ENCODE measurements at places on chromosomes 3 and 15.
A peak's percentile ranks its signal among the peaks of the same experiment; 100 is the strongest.

- DNase-seq: no peak
Observed at GRCh38 chr15:70192490-70192889, 94.8 kb upstream of the TLE3 start.

GRCh38 chr15:70870051-70870450, 16.1 kb upstream of the LARP6 start:
- no peak for DNase-seq

DNA sequence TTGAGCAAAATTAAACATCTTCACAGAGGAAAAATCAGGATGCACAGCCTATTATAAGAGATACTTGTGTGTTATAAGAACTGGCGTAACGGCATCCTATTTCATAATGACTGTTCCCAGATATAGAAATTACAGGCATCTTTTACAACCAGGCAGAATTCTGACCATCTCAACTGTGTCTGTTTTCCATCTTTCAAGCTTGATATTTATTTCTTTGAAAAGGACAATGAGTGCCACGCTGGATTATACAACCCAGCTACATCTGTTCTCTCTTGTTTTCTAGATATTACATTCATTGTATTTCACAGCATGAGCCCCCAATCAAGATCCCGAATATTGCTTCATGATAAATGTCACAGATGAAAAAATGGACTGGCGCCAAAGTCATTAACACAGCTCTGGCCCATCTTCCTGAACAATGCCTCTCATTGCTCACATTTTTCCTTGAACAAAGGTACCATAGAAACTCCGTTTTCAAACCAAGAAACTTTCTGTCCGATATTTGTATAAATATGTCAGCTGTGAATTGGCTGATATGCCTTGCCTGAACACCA, 420.6 kb downstream of the TBL1XR1 start:
- no peak for DNase-seq

DNA sequence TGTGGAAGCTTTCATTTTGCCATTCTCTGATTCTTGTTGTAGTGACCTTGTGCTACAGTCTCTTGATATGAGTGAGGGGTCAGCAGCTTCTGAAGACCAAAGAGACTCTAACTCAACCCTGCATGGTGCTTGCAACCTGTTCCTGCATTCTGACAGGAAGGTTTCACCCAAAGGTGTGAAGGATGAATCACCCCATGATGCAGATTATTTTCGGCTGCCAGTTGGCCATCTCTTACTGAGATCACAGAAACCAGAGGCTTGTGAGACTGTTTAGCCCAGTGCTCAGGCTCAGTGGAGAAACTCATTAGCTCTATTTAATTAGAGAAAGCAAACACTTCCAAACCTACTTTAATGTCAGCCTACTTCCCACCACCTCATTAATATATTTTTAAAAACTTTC, 29.2 kb upstream of the TPRG1 start:
- no peak for DNase-seq

- DNase-seq: no peak
Observed at GRCh38 chr15:79089890-79090486, 592 bp downstream of the RASGRF1 start.

GRCh38 chr3:195774917-195775316, 36.8 kb downstream of the MUC4 start:
- DNase-seq: peak; percentile 14

GRCh38 chr3:42122261-42123011, 31.3 kb downstream of the TRAK1 start:
- no peak for DNase-seq

DNA sequence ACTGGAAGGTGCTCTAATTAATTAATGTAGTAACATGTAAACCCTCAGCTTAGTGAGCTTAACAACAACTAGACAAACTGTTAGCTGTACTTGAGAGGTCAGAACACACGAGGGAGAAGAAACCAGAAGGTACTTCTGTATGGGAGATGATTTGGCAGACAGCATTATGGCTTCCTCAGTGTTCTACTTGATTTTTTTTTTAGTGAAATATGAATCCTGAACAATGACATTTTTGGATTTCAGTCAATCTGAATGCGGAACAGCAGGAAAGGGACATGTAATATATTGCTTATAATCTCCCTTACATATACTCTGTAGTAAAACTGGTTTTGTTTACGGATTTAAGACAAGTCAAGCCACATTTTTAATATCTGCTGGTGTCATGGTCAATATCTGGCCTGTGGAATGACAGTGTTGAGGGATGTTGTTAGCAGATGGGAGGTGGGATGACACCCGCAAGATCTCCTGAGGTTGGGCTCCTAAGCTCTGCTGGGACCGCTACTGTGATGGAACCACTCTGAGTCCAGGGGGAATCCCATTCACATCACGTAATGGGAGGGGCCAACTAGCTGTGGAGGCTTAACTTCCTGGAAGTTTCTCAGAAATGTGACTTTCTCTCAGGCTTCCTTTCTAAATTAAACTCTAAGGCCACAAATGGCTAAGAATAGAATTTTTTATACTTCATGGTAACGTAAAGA, 18.7 kb downstream of the TNFAIP8L3 start:
- DNase-seq: peak; percentile 68

DNA sequence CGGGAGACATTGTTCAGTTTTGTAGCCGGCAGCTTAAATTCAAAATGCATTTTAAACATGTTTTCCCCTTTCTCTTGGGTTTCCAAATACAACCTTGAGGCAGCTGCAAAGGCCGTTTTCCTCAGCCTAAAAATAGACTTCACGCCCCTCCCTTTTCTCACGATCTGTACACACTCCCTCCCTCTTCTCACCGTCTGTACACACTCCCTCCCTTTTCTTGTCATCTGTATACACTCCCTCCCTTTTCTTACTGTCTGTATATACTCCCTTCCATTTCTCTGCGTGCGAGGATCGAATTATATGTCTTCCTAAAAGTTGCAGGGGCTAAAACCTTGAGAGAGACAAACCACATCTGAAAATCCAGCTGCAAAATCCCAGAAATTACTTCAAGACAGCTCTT, 8.9 kb downstream of the MUC4 start:
- DNase-seq: no peak

DNA sequence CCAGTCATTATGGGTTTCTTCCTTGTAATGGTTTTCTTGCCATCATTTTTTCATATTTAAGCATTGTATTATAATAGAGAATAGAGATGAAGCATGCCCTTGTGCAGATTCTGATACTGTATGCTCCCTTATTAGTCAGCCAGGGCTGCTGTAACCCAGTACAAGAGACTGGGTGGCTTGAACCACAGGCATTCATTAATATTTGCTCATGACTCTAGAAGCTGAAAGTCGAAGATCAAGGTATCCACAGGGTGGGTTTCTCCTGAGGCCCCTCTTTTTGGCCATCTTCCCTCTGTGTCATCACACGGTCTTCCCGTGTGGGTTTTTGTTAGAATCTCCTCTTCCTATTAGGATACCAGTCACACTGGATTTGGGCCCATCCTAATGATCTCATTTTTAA, 74.5 kb downstream of the FOXP1 start:
- no peak for DNase-seq

GRCh38 chr3:69463531-69463930, 77.6 kb upstream of the FRMD4B start:
- no peak for DNase-seq

- no peak for DNase-seq
Observed at GRCh38 chr15:45777781-45778180, 143.0 kb downstream of the SQOR start.

DNA sequence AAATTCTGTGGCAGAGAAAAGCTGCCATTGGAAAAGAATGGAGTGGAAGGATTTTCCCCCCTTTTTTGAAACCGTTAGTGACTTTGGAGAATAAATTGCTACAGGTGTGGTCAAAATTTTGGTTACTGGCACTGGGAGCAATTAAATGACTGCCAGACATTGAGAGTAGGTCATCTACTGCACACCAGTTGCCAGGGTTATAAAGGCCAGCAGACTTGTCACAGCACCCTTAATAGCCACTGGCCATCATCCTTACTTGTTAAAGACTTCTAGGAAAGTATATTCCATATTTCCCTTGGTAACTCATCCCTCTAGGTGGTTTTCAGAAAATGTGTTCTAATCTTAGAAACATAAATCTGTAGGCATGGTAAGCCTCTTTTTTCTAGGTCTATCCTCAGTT, 8.0 kb downstream of the PIK3CA start:
- DNase-seq: no peak

GRCh38 chr15:25846377-25846776, 16.8 kb downstream of the ATP10A start:
- DNase-seq: no peak

DNA sequence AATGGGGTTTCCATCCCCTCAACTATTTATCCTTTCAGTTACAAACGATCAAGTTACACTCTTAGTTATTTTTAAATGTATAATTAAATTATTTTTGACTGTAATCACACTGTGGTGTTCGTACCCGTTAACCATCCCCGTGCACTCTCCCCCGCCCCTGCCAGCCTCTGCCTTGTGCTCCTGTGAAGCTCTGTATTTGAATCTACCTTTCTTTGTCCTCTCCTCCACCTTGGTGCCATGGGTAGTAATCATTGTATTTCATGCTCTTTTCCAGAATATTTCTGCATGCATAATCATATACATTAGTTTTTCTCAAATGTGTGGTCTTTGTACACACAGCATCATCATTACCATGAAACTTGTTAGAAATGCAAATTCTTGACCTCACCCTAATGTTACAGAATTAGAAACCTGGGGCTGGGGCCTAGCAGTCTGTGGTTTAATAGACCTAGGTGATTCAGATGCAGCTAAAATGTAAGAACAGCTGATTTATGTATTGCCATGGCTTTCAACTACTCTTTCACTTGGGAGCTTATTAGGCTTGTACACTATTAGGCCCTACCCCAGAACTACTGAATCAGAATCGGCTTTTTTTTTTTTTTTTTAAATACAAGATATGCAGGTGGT, 91.5 kb downstream of the STT3B start:
- no peak for DNase-seq

- DNase-seq: no peak
Observed at GRCh38 chr15:84702961-84703482, 12.9 kb downstream of the SEC11A start.

GRCh38 chr3:45881078-45882022, 5.0 kb upstream of the CCR9 start:
- no peak for DNase-seq

- no peak for DNase-seq
Observed at GRCh38 chr15:67524235-67524634, 3.3 kb downstream of the C15orf61 start.

DNA sequence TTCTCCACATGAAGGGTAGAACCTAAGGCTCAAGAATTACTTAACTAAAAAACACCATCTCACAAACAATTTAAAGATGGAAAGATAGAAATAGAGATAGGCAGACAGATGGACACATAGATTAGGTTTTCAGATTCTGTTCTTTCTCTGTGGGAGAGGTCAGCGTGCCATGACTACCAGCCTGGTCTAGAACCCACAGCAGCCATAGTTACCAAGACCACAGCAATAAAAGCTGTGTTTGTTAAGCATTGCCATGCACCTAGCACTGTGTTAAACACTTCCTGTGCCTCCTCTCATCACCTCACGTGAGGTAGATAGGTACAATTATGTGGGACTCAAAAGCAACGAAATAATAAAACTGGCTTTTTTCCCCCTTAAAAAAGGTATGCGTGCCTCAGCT, 83.1 kb upstream of the TSEN2 start:
- DNase-seq: no peak

GRCh38 chr3:43163895-43164493, 58.1 kb upstream of the POMGNT2 start:
- DNase-seq: no peak

DNA sequence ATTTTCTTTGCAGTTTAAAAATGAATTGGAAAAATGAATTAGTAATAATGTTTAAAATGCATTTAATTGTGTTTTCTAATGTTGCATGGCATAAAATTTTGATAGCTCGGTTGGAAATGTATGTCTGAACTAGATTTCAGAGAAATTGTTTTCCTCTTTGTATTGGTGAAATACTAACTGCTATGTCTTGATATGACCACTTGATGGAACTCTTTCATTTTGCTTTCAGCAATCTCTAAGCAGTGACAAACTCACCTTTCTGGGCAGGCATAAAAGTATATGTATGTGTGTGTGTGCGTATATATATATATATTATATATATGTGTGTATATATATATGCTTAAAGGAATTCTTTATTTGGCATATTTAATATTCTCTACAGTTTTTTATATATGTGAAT, 239.3 kb upstream of the ZNF717 start:
- DNase-seq: no peak

- DNase-seq: no peak
Observed at GRCh38 chr3:87247430-87247773, 20.3 kb downstream of the CHMP2B start.

GRCh38 chr15:80789796-80790195, 10.6 kb downstream of the CEMIP start:
- no peak for DNase-seq

GRCh38 chr15:99580076-99580475, 14.3 kb downstream of the MEF2A start:
- no peak for DNase-seq

- no peak for DNase-seq
Observed at GRCh38 chr3:10816019-10816862, at the start of gene SLC6A11. TSS of gene SLC6A11 (plus strand) at chr3:10816228. CDS start at chr3:10816266, 38 bp downstream.

DNA sequence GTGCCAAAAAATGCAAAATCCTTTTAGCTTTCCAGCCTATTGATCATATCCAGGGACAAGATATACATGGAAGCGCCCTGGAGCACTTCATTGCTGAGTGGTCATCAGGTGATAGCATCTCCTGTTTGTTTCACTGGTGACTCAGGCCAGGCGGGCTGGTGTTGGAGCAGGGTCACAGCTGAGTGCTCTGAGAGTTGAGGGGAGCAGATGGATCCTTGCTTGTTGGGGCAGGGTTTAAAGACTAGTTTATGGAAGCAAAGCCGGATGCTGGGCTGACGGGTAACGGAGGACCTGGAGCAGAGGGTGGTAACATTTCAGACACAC, 405.0 kb upstream of the TPM1 start:
- no peak for DNase-seq

GRCh38 chr15:82810061-82810889, 847 bp downstream of the WHAMM start:
- DNase-seq: no peak

DNA sequence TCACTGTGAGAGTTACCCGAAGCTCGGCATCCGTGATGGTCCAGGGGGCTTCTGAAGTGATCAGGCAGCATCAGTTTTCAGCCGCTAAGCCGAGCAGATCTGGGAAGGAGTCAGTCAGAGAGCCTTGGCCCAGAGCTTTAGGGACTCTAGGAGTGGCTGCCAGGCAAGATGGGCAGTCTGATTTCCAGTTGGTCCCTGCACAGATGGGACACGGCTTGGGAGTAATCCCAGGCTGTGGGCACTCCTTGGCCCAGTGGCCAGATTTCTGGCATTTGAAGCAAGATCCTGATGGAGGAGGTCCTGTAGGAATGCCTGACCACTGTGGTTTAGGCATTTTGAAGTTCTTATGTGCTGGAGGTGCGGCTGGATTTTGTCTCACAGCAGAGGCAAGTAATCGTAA, 10.5 kb upstream of the IP6K2 start:
- DNase-seq: no peak

DNA sequence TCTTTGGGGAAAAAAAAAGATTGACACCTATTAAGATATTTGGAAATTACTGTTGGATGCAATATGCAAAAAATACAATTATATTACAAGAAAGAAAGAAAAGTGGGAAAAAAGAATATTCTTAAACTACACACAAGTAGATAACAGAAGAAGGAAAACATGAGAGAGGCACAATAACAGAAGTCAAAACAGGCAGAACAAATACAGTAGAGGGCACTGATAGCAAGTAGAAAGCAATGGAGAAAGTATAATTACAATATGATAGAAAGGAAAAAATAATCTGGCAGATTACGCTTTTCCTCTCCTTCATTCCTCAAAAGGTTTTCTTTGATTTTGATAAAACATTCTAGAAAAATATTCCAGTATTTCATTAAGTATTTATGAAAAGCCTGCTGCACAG, 72.1 kb downstream of the ADAM10 start:
- no peak for DNase-seq
